DND-41 (cell line): ENCODE measurements at places on chromosomes 3 and 15.

DNA sequence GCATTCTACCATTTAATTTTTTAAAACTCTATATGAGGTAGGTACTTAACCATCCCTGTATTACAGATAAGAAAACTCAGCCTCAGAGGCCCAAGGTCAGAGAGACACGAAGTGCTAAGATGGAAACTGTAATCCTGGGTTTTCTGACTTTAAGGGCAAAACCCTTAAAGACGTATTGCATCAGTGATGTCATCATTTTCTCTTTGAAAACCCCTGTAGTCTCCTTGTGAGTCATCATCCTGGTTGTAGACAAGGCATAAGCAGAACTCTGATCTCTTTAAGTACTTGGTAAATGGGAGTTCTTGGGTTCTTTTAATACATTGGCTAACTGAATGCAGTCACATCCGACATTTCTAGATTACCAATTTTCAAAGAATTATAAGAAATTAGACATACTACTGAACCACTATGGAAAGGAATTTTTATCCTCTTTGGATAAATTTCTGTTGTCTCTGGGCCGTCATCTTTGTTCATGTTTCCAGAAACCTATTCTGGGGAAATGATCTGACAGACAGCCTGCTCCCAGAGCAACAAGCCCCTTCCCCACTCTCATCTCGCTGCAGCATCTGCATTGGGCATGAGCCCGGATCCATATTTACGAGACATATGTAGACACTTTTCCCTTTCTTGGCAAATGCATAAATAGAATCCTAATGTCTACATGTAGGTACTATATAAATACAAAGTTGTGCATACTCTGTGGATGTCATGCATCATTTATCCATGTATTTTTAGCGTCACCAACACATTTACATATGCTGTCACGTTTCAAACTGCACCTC lies 48.7 kb upstream of the MDFIC2 start:
- no peaks in the 10 kb centered on the region for H3K4me1 ChIP-seq
- no peaks in the 10 kb centered on the region for H3K36me3 ChIP-seq
- H3K4me3 ChIP-seq: no peak overlapping the region
- no peak overlapping the region for H3K27ac ChIP-seq
- DNase-seq: no peak
- no peaks in the 10 kb centered on the region for H3K27me3 ChIP-seq

GRCh38 chr3:61803983-61804382 lies 242.6 kb downstream of the PTPRG start:
- peaks cover 14% of the 10 kb centered on the region for H3K4me1 ChIP-seq
- H3K27ac ChIP-seq: no peak overlapping the region
- no peaks in the 10 kb centered on the region for H3K36me3 ChIP-seq
- H3K27me3 ChIP-seq: no peaks in the 10 kb centered on the region
- H3K4me3 ChIP-seq: no peak overlapping the region

DNA sequence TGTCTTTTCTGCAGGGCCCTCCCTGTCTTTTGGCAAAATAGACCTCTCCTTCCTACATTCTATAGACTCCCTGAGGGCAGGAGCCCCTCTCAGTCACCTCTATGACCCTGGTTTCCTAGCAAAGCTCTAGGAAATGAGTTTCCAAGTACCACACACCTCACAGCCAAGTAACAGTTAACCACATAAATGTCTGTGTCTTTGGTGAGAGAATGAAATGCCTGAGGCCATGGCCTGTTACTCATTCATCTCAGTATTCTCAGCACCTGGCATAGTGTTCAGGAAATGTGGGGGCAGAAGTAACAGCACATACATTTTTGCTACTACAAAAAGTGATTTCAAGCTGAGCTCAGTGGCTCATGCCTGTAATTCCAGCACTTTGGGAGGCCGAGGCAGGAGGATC lies 21.0 kb downstream of the RFT1 start:
- H3K27ac ChIP-seq: 0 out of 2 replicates have a peak overlapping the region, but pooled peaks have one; percentile 18
- H3K36me3 ChIP-seq: peaks cover 49% of the 10 kb centered on the region
- no peak overlapping the region for H3K4me3 ChIP-seq
- H3K4me1 ChIP-seq: peaks cover 13% of the 10 kb centered on the region
- DNase-seq: peak; percentile 59

- no peaks in the 10 kb centered on the region for H3K4me1 ChIP-seq
- H3K4me3 ChIP-seq: no peak overlapping the region
- no peaks in the 10 kb centered on the region for H3K36me3 ChIP-seq
These were observed 71.0 kb upstream of the PRR23E start for GRCh38 chr3:127121885-127122284.

- no peak overlapping the region for H3K27ac ChIP-seq
- peak overlapping the region; percentile 66; the same call in 1 of the 2 replicates for H3K4me3 ChIP-seq
- H3K27me3 ChIP-seq: no peaks in the 10 kb centered on the region
- peaks cover 36% of the 10 kb centered on the region for H3K4me1 ChIP-seq
- H3K36me3 ChIP-seq: peaks cover 16% of the 10 kb centered on the region
- DNase-seq: no peak
These were observed 2.1 kb downstream of the OPA1 start for GRCh38 chr3:193594946-193595689.

DNA sequence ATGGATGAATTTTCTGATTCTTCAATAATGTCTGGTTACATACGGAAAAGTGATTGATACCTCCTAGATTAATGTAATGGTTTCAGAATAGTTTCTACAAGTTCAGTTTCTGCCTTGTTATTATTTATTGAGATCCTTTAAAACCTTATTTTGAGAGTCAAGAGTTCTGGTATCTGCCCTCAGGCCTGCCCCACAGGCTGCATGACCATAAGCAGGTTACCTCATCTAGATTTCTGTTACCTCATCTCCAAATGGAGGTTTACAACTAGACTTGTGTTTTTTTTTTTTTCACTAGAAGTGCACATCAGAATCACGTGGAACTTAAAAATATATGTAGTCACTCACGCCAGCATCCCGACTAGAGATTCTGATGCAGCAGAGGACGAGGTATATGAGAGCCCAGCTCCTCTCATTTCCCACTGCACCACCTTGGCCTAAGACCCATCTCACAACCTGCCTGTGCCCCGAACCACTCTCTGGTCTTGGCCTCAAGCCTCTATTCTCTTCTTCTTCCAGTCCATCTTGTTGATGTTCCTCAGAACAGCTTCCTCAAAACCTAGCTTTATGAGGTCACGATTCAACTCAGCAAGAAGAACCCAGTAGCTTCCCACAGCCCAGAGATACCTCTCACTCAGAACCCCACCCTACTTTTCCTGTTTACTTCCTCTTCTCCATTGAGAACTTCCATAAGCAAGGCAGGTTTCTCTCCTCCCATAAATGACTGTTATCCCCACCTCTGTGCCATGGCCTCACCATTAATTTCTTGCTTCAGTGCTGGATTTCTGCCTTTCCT lies 353.4 kb downstream of the CHST2 start:
- no peak overlapping the region for H3K4me3 ChIP-seq
- H3K27ac ChIP-seq: no peak overlapping the region
- DNase-seq: no peak

DNA sequence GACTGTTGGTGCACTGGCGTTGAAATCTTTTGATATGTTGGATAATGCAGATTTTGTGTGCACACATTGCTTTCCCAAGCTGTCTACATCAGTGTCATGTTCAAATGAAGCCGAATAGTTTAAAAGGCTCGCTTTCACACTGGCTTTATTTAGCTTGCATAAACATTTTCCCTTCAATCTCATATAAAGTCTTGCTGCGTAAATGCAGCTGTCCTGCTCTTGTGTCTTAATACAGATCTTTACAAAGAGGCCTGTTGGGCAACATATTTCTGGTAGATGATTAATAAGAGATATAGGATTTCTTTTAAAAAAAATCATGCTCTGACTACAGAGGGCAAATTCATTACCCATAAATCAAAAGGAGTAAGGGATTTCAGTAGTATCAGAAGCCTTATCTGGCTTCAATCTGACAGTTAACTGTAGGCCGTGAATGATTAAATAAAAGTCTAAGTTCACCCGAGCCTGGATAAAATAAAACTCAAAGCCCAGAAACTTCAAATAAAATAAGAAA lies 937.2 kb downstream of the FHIT start:
- H3K36me3 ChIP-seq: no peaks in the 10 kb centered on the region
- no peaks in the 10 kb centered on the region for H3K27me3 ChIP-seq
- peak overlapping the region; percentile 51 for H3K27ac ChIP-seq
- no peak overlapping the region for H3K4me3 ChIP-seq
